ENCODE measurements at places on chromosomes 1 and 21.

DNA sequence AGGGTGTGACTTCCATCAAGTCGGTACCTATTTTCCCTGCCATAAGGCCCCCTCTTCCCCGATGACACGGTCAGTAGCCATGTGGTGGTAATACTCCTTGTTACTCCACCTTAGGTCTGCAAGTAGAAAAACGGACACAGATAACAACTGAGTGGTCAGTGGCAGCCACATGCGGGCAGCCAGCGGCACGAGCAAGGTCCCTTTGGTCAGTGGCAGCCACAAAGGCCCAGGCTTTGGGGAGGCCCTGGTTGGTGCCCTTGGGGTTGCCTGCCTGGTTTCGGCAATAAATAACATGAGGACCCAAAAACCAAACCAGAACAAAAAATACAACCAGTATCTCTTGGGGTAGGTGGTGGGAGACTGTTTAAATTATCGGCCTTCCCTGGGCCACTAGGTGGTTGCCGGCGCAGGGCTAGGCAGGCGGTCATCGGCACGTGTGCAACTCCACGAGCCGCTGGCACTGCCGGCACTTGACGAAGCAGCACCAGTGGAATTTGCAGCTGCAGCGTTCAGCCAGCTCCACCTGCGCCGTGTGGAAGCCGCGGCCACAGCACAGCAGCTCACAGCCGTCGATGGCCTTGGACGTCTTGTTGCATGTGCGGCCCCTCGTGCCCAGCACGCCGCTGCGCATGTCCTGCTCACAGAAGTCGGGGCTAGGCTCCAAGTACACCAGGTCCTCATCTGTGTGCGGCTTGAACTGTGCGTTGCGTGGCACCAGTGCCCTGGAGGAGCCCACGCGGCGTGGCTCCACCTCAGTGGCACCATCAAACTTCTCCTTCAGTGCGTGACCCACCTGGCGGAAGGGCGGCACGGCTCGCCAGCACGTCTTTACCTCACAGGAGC lies 23.1 kb downstream of the WNT4 start:
- DNase-seq, result no peak

- DNase-seq, result no peak
Measured at GRCh38 chr21:16821588-16821987, 691.3 kb upstream of the CXADR start.

DNA sequence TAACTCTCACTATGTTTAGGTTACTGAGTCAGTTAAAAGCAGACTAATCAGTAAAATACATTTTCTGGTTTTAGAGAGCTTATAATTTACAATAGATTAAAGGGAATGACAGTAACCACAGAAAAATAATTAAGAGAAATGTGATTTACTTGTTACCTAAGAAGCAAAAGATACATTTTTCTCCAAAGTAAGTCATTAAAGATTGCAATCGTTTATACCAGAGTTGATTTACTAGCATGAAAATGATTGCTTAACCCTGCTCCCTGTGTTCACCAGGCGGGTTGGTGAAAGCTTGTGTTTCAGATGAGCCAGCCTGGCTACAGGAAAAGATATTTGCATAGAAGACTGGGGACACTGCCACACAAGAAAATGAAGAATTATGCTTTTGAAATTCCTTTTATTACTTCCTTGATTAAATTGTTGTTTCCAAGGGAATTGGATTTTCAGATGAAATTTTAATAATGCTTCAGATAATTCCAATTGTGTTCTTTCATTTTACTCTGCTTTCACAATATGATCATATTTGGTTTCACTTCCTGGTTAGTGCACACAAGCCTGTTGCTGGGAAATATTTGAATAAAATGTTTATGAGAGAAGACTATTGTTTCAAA lies 27.9 kb downstream of the LRRC8B start:
- no peak for DNase-seq

DNA sequence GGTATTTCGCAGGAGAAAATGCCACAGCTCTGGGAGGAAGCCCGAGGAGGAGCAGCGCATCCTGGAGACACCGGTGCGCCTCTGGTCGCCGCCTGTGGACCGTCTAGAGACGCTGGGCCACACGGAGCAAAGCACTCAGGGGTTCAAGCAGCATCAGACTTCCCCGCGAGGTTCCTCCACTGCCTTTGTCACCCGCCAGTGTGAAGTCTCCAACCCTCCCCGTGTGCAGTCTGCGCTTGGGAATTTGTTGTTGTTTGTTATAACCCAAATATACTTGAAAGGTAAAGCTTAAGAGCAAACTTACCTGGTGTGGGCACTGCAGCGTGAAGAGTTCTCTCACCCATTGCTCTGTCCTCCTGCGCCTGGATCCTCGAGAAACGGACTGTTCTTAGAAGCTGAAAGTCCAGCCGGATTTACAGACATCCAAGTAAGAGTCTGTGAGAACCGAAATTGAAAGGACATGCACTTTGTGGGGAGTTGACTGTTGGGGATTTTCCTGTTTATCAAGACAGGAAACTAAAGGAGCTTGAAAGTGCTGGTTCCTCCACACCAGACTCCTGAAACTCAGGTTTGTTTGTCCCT lies at the start of gene GBP4:
Gene GBP4, minus strand, starts transcription at position 452 of the 582 bp plus-strand sequence. Its CDS starts 108 bp downstream, at position 344.
- DNase-seq, result peak; percentile 26

GRCh38 chr1:194548071-194548470 lies 1361.7 kb upstream of the B3GALT2 start:
- DNase-seq, result no peak

DNA sequence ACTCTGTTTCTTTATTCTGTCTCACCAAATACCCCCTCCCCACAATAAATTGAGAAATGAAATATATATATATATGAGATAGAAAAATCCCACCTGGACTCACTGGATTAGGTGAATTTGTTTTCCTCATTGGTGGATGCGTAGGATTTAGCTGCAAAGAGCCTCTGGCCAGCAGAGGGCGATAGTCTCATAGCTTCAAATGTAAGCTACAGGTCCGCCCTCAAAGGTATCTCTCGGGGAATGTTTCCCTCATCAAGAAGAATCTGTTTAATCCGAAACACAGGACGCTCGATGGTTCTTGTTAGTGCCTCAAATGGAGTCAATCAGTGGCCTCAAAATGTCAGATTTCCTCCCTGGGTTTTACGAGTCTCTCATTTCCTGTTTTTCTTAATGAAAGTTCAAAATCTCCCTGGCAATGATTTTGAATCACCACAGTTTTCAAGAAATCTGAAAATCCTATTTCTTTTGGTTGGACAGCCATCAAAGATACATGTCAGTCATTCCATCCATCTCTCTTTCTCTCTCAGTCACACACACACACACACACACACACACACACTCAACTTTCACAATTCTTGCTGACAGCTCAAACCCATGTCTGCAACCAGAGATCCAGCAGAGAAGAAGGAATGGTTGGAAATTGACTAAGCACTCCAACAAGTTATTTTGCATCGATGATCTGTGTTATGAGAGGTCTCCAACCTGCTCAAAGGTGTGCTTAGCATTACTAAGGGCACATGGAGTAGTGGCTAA lies 13.9 kb upstream of the CAMK1G start:
- DNase-seq, result peak; percentile 69

GRCh38 chr1:90147093-90147492 lies 152.2 kb downstream of the ZNF326 start:
- no peak for DNase-seq

DNA sequence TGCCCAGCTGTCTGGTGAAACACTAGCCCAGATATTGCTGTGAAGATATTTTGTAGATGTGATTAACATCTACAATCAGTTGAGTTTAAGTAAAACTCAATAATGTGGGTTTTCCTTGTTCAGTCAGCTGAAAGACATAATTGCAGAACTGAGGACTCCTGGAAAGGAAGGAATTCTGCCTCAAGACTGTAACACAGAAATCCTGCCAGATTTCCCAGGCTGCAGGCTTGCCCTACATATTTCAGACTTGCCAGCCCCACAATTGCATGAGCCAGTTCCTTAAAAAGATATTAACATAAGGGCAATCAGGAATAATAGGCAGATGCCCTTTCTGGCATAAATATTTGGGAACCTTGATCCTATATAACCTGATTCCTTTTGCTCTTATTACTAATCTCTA lies 14.2 kb upstream of the NIBAN1 start:
- no peak for DNase-seq

GRCh38 chr1:2646837-2647236 lies 14.0 kb upstream of the MMEL1 start:
- no peak for DNase-seq

- no peak for DNase-seq
Measured at GRCh38 chr1:117416546-117417125, 49.4 kb downstream of the MAN1A2 start.

- no peak for DNase-seq
Measured at GRCh38 chr1:229325401-229325800, 17.4 kb downstream of the CCSAP start.

DNA sequence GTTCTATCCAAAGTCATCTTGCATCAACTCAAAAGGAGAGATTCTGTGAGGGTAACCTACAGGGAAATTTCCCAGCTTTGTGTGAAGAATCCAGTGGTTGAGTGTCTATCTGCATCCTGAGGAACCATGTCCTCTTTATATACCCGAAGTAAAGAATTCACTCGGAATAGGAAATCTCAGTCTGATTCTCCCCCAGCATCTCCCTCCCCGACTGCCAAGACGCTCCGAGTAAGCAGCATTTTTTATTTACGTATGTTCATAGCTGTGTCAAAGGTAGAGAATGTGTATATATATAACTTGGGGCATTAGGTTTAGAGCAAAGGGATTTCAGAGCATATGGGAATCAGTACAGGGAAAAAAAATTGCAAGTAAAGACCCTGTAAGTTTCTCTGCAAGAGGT lies 170.2 kb downstream of the SYT2 start:
- DNase-seq, result no peak

- peak; percentile 95 for DNase-seq
Measured at GRCh38 chr1:36083635-36084496, at the start of gene TEKT2. Gene TEKT2, plus strand, starts transcription at chr1:36084094. Its CDS starts 828 bp downstream, at chr1:36084922.

GRCh38 chr1:9558271-9558945 lies 19.1 kb downstream of the SLC25A33 start:
- DNase-seq, result no peak

GRCh38 chr1:18635891-18636595 lies 5.4 kb downstream of the PAX7 start:
- no peak for DNase-seq

- DNase-seq, result no peak
Measured at GRCh38 chr1:197103300-197103699, 36.2 kb upstream of the F13B start.

DNA sequence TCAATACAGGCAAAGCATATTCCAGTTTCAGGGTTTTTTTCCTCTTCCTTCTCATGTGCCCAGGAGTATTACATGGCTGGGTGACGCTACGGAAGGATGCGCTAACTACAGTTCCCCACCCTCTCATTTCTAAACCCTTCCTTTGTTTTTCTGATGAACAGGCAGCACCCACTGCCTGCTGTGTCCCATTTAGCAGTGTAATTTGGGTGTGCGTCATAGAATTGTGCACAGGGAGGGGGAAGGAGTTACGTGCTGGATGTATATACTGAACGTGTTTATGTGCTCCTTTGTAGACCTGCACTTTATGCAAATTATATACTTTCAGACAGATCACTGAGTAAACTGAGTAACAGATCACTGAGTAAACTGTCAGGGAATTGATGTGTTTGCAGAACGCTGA lies 44.5 kb downstream of the ELAPOR1 start:
- DNase-seq, result no peak

Measured in retina (tissue), 1 donor.